ENCODE measurements at places on chromosomes 12 and 14.

DNA sequence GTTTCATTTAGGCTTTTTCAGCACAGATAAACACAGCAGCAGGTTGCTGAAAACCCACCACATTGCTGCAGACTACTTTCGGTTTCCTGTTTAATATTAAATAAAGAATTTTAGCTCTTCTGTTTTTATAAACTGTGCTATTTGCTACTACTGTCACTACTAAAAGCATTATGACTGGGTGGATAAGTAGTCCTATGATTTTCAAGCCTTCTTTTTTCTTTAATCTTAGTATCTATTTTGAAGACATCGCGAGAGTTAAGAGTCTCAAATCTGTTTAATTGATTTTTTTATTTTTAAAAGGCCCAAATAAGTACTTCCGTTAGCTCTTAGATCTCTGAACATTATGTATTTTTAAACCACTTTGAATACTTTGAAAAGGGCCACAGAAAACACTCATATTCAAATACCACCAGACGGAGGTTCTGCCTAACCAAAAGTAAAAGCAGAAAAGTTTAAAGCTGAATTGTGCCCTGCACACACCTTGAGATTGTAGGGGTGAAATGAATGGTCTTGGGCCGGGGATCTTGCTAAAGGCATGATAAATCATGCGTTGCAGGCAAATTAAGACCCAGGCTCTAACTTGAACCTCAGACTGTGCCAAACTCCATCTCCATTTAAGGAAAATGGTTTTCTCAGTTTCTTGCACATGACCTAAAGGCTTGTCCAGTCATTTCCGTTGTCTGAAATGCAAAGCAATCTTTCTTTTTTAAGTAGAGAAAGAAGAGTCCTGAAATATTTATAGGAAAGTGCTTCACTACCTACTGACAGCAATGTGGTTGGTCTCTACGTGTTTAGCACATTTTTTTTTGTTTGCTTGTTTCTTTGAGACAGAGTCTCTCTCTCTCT, 13.6 kb upstream of the FOXN3 start:
- no peak for DNase-seq

DNA sequence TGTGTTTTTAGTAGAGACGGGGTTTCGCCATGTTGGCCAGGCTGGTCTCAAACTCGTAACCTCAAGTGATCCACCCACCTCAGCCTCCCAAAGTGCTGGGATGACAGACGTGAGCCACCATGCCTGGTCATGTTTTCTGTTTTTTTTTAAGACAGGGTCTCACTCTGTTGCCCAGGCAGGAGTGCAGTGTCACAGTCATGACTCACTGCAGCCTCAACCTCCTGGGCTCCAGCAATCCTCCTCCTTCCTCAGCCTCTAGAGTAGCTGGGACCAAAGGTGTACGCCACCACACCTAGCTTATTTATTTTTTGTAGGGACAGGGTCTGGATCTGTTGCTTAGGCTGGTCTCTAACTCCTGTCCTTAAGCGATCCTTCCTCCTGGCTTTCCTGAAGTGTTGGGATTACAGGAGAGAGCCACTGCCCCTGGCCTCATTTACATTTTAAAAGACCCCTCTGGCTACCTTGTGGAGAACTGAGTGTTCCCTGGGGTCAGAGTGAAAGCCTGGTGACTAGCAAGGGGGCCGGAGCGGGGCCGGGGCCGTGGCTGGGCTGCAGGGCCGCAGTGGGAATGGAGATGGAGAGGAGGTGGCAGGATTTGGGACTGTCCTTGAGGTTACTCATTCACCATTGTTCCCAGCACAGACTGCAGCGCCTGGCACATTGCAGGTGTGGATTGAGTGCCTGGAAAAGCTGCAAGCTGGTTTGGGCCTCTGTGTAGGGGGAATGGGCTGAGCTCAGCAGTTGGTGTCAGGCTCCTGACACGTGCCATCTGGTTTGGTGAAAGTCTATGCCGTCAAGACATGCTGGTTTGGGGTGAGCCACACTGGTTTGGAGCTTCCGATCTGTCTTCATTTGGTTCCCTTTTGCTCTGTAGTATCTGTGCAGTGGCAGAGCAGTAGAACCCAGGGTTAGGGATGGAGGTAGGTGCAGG, 18.1 kb downstream of the KMT5A start:
- DNase-seq = no peak

GRCh38 chr14:84298663-84299195, 1231.2 kb upstream of the FLRT2 start:
- no peak for DNase-seq

- DNase-seq = no peak
Observed at GRCh38 chr14:58560208-58560607, 77.6 kb upstream of the DACT1 start.

DNA sequence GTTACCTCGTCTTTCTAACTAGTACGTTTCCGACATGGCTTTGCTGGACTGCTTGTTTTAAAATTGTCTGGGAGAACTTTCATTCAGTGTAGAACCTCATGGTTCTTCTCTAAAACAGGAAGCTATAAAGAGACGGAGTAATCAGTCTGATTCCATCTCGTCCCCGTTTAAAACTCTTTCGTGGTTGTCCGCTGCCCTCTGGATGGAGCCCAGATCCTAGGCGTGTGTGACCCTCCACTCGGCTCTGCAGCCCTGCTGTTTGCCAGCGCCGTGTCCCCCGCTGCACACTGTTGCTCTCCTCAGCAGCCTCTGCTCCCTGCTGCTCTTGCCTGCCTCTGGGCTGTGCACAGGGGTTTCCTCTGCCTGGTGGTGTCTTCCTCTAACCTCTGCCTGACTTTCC, 50.2 kb downstream of the SLC8B1 start:
- no peak for DNase-seq

- no peak for DNase-seq
Observed at GRCh38 chr14:61533513-61534255, 161.6 kb upstream of the HIF1A start.

DNA sequence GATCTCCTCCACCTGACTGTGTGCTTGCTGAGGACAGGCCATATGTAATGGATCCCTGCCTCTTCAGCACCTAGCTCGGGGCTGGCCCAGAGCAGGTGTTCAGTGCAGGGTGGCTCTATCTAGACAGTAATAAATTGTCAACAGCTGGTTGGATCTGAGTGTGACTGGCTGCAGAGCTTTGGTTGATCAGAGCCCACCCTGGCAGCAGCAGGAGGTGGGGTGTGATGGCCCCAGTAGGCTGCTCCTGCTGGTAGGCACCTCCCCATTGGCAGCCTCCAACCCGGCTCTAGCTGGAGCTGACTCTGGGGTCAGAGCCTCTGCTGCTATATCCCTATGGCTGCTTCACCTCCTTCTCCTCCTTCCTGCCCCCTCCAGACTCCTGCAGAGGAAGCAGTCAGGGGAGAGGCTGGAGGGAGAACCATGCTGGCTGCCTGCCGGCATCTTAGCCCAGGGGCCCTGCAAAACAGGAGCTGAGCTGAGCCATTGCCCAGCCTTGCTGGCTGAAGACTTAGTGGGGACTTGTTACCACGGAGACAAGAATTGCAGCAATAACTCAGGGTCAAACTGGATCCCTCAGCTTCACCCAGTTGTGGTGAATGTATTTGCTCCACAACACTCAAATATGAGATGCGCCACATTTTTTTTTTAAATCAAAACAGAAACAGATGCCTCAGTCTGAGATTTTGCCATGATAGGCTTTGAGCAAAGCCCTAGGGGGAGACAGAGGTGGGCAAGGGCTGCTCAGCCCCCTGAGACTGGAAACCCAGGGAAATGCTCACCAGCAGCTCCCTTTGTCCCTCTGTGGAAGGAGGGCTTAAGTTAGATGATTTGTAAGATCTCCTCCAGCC, 22.2 kb downstream of the TMEM63C start:
- no peak for DNase-seq

All from right renal cortex interstitium (tissue), 3 donors.